ENCODE measurements at places on chromosomes 16 and 17.

- no peak for DNase-seq
These were observed 244.1 kb downstream of the CEP112 start for GRCh38 chr17:65947831-65948230.

- no peak for DNase-seq
These were observed 24.0 kb downstream of the PARN start for GRCh38 chr16:14606102-14606501.

GRCh38 chr16:28524681-28525171, 14.0 kb downstream of the NUPR1 start:
- no peak for DNase-seq

GRCh38 chr17:33014751-33015150, 23.1 kb downstream of the SPACA3 start:
- DNase-seq = no peak

DNA sequence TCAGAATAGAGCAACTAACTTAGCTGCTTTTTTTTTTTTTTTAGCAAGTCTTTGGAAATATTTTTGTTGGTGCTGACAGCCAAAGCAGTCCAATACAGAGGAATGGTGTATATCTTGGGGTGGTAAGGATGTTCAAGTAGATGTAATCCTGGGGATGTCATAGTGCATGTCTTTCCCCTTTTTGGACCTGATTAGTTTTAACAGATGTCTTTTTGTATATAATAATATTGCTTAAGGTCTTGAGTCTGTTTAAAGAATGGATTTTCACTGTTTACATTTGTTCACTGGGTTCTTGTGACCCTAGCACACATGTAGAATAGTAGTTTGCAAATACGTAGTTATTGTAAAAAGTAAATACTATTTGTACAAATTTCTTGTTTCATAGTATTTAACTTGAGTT, 7.9 kb downstream of the TAF15 start:
- DNase-seq = no peak

DNA sequence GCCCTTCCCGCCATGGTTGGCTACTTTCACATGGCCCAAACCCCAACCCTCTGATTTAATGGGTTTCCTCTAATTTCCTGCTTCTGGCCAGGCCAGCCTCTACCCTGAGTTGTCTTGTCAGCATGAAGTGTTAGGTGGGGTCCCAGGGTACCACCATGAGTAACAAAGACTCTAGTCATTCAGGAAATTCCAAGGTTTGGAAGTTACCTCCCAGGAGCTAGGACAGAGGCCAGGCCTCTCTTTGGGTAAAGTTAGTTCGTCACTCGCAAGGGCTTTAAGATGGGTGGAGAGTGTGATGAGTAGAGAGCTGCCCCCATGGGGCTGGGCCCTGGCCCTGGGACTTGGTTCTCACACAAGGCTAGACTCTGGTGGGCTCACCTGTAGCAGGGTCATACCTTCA, 54.6 kb downstream of the PLD6 start:
- DNase-seq = no peak

DNA sequence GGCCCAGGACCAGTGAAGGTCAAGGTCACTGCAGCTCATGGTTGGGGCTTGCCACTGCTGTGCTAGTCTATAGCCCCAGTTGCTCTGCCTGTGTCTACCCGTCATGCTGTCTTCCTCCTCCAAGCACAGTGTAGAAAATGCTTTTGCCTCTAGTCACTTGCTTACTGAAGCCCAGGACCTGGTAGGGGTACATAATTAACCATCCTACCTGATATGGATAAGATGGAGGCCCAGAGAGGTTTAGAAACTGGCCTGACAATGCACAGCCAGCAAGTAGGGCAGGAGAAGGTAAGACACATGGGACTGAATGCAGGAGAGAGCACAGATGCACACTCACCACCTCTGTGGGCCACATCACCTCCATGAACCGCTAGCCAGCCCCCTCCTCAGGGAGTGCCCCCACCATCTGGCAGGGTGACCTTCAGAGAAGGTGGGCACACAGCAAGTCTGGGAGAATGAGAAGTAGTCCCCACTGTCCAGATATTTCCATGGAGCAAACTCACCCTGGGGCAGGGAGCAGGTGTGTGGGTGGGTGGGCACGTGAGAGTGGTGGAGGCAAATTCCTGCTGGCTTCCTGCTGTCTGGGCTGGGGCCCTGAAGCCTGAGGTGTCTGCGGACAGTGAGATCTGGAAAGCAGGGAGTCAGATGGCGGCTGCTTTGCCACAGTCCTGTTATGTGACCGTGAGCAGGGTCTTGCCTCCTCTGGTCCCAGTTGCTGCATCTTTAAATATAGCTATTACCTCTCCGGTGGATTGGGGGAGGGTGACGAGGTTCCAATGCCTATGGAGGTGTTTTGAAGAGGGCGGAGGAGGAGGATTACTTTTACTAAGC, 1.0 kb downstream of the CX3CL1 start:
- no peak for DNase-seq

DNA sequence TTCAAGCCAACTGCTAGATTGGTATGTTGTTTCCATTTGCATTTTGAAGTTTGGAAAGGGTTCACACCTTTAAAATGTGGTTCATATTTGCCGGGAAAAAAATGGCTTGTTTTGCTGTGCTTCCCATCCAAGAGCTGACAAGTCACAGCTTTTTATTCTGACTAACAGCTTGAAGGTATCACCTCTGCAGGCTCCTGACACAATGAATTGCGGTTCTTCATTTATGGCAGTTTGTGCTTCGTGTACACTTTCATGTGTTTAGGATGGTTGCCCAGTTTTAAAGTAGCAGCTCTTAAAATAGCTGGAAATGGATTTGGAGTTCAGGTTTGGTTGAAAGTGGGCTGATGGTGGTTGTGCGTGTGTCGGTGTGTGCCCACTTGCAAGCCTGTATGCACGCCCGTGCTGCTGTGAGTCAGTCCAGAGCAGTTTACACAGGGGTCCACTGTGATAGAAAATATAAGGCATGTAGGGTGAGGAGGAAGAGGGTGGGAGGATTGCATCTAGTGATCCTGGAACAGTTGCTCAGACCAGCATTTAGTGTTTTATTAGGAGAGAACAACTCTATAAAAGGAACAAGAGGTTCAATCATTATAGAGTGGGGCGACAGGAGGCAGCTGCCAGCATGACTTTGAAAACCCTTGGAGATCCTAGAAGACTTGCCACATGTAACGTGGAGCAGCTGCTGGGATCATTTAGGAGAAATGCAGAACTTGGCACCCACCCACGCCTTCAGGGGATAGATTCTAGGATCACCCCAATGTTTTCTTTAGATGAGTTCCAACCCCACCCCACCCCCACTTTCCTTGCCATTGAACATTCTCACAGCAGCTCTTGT, 108.0 kb upstream of the TBX2 start:
- DNase-seq = no peak

- no peak for DNase-seq
These were observed 459.1 kb downstream of the SOX9 start for GRCh38 chr17:72579990-72580320.

GRCh38 chr16:67459861-67460150, 21.2 kb downstream of the ATP6V0D1 start:
- no peak for DNase-seq

DNA sequence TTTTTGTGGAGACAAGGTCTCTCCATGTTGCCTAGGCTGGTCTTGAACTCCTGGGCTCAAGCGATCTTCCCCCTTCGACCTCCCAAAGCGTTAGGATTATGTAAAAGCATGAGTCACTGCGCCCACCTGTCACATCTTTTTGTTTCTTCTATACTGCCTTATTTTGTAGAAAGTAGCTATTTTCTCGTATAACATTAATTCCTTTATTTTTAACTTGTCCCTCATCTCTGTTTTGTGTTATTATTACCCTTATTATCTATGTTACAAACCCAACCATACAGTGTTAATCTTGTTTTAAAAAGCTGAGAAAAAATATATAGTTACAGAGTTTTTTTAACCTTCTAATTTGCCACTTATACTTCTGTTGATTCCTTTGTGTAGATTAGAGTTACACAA, 1.4 kb upstream of the TXNDC11 start:
- no peak for DNase-seq

GRCh38 chr17:68302066-68302564, 10.8 kb downstream of the ARSG start:
- DNase-seq = no peak

DNA sequence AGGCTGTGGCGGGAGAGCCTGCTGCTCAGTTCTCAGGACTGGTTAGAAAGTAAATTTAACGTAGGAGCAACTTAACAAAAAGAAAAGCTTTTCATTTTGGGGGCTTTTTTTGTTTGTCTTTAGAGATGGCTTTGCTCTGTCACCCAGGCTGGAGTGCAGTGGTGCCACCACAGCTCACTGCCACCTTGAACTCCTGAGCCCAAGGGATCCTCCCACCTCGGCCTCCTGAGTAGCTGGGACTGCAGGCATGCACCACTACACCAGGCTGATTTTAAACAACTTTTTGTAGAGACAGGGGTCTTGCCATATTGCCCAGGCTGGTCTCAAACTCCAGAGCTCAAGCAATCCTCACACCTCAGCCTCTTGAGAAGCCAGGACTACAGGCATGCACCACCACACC, 205.0 kb downstream of the RPTOR start:
- no peak for DNase-seq

- no peak for DNase-seq
These were observed 7.1 kb upstream of the CNP start for GRCh38 chr17:41959336-41960095.

GRCh38 chr16:23712976-23713375, at the start of gene ERN2:
ERN2 (minus strand) TSS chr16:23713222; CDS start chr16:23713187, 35 bp downstream.
- DNase-seq = no peak

- no peak for DNase-seq
These were observed 20.1 kb downstream of the LPCAT2 start for GRCh38 chr16:55529018-55529417.

DNA sequence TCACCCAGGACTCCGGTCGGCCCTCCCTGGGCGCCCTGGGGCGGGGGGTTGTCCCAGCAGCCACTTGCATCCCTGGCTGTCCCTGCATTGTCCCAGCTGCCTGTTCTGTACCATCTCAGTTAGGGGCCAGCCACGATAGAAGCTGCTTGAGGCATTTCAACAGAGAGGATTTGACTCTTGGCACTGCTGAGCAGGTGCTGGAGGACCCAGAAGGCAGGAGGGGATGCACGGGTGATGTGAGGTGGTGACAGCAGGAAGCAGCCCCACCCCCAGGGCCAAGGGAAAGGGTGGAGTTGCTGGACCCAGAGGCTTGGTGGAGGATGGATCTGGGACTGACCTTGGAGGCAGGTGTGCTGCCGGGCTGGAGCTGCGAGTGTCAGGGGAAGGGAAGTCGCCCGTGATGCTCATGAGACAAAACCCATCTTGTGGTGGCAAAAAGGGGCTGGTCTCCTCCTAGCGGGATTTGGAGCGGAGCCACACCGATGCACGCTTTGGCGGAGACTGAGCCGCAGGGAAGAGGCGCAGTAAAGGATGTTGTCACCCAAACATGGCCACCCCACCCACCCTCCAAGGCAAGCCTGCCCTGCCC, 188.0 kb upstream of the GSE1 start:
- DNase-seq = no peak

DNA sequence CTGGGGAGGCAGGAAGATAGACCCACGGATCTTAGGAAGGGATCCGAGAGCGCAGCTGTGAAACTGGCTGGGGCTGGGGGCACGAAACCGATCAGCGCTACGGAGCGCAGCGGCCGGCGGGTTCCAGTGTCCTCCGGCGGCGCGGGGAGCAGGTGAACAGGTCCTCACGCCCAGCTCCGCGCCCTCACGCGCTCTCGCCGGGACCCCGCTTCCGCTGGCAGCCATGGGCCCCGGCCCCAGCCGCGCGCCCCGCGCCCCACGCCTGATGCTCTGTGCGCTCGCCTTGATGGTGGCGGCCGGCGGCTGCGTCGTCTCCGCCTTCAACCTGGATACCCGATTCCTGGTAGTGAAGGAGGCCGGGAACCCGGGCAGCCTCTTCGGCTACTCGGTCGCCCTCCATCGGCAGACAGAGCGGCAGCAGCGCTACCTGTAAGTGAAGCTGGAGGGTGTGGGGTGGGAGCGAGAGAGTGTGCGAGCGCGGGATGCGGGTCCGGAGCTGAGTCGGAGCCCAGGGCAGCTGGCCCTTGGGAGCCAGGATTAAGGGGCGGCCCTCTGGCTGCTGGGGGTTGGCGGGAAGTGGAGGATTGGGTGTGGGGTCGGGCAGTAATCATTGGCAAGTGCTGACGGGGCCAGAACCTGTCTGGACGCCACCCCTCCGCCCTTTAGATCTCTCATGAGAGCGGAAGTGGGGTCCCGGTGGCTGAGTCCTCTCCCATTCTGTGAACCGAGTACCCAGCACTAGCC, 479 bp downstream of the ITGA3 start:
- no peak for DNase-seq

DNA sequence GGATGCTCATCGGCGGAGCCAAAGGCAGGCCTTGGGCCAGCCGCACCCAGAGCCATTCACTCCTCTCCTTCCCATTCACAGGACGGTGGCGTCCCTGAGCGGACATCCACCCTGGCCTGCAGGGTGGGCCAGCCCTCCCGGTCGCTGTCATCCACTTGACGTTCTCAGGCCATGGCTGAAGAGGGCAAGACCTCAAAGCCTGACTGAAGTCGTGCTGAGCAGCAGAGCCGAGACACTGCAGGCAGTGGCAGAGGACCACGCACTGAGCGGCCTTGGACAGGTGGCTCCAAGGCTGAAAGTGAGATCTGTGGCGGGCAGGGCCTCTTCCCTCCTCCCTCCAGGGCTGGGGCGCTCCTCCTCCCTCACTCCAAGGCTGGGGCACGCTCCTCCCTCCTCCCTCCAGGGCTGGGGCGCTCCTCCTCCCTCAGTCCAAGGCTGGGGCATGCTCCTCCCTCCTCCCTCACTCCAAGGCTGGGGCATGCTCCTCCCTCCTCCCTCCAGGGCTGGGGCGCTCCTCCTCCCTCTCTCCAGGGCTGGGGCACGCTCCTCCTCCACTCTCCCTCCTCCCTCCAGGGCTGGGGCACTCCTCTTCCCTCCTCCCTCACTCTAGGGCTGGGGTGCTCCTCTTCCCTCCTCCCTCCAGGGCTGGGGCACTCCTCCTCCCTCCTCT, 24.1 kb downstream of the GNPTG start:
- no peak for DNase-seq

- no peak for DNase-seq
These were observed 22.7 kb downstream of the ZNF652 start for GRCh38 chr17:49339354-49339753.

DNA sequence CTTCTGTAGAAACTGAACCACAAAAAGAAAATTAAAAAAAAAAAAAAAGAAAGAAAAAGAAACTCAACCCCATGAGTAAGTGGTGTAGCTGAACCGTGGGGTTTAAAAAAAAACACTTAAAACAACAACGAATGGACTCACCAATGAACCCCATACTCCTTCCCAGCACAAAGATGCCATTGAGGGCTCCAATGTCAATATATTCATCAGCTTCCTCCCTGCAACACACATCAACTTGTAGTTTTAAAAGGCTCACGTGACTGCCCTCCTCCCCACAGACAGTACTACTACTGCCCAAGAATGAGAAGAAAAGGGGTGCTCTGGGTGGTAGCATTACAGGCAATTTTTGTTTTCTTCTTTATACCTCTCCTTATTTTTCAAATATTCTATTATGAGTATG, 3.3 kb upstream of the KLHL11 start:
- no peak for DNase-seq

All from cortex of kidney (tissue), 1 donor.